ENCODE measurements at places on chromosomes 7 and 10.

- DNase-seq: no peak
These were observed 117.7 kb downstream of the ARID5B start for GRCh38 chr10:62019013-62019684.

DNA sequence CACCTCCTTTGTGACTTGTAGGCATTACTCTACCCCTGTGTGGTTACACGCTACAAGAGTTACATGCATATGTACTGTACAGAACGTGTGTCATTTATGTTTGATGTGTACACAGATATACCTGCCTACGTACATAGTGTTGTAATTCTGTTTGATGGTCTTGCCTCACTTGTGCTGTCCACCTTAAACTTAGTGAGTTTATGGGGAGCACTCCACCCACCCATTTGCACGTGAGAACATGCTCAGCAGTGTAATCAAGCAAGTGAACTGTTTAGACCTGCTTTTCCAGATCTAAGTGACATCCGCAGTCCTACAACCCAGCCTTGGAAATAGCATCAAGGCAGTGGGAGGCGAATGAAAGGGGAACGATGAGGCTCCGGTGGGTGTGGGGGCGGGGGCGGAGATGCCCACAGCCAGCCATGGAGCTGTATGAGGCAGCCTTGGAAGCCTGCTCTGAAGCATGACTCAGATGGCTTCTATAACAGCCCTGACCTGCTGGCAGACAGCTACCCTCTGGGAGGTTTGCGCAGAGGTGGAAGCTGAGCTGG, 52.1 kb downstream of the SUFU start:
- DNase-seq: no peak

GRCh38 chr7:1224086-1224716, 8.5 kb upstream of the UNCX start:
- no peak for DNase-seq

- peak; percentile 96 for DNase-seq
These were observed at the start of gene POLR1F for GRCh38 chr7:19708397-19709248. TSS of gene POLR1F (minus strand) at chr7:19709037. CDS start at chr7:19709016, 21 bp downstream.

- peak; percentile 35 for DNase-seq
These were observed 5.2 kb downstream of the PHYHIPL start for GRCh38 chr10:59181668-59182067.

DNA sequence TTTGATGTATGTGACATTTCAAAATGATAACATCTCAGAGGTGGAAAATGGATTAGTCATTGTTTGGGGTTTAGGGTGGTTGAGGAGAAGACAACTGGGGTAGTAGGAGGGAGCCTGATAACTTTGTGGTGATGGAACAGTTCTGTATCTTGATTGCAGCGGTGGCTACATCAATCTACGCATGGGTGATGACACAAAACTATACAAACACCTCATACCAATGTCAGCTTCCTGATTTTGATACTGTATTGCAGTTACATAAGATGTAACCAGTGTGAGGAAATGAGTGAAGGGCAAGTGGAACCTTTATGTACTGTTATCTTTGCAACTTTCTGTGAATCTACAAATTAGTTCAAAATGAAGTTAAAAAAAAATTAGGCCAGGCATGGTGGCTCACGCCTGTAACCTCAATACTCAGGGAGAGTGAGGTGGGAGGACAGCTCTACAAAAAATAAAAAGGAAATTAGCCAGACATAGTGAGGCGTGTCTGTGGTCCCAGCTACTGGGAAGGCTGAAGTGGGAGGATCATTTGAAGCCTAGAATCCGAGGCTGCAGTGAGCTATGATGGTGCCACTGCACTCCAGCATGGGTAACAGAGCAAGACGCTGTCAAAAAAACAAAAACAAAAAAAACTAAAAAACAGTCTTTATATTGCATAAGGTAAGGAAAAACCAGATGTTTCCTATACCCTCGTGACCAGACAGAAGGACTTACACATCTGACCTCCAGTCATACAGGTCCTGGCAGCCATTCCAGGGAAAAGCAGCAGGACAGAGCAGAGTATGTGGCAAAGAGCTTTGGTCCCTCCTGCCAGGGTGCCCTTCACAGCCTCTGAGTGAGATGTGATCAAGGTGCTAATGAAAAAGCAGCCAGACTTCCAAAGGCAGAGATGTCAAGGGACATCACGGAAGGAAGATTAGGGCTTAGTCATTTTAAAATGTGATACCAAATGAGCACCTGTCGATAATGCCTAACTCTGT, 50.8 kb downstream of the CYTH3 start:
- DNase-seq: no peak

DNA sequence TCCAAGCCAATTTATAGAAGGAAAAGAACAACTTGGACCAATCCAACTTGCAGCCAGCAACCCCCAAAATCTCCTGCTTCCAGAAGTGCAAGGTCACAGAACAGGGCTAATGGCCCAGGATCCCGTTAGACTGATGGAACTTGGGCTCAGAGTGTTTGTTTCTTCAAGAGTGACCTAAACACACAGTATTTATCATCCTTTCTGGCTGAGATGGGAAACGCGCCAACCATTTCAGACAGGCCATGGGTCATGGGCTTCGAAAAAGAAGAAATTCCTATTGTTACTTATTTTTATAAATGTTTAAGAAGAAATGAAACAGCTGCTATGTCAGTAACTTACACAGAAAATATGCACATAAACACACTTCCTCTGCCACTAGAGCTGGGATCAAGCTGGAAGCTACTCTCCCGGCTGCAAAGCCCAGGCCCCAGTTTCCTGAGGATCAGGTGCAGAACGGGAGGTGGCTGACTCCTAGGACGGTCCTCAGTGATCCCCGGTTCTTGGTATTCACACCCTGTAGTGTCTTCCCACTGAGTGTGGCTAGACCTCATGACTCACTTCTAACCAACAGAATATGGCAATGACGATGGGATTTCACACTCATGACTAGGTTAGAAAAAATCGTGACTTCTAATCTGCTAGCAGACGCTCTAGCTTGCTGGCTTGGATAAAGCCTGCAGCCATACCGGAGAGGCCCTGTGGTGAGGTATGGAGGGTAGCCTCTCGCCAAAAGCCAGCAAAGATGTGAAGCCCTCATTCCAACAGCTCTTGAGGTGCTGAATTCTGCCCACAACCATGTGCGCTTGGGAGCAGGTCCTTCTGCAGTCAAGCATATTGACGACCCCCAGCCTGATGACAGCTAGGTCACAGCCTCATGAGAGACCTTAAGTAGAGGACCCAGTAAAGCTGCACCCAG, 60.2 kb downstream of the CHST15 start:
- peak; percentile 62 for DNase-seq

GRCh38 chr7:40008223-40008815, 58.3 kb downstream of the CDK13 start:
- no peak for DNase-seq

GRCh38 chr7:2517026-2517425, 2.5 kb upstream of the LFNG start:
- DNase-seq: no peak

- no peak for DNase-seq
These were observed 18.7 kb upstream of the PTF1A start for GRCh38 chr10:23173214-23174073.

DNA sequence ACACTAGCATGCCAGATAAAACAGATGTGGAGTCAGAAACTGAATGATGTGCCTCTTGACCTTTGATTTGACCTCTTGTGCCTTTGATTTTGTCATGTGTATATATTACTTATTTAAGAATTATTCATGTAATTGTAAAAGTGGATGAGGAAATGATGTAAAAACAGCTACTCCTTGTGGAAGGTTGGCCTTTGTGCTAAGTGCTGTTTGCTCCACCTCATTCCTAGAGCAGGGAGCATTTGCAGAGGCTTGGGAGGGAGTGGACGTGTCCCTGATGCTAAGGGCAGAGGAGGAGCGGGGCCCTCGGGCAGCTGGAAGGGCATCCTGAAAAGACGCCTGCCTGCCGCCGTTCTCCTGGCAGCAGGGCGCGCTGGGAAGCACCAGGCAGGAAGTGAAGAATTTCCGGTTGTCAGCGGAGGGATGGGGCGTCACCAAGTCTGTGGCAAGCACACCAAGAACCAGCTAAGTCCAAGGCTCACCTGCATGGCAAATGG, 197.6 kb upstream of the ZNF32 start:
- DNase-seq: no peak

DNA sequence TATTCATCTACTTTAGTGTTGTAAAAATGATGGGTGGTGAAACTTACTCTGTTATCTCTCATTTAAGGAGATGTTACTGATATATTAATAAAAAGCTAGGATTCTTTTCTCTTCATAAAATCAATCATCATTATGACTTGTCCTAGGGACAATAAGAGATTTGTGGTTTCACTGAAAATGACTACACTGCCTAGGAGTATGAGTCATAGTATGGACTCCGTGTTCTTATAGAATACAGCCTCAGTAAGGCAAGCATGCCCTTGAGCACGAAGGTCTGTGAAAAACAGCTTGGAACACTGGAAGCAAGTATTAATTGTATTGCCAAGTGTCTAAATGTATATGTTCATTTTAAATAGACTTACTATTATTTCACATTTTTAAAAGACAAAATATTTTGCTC, 749.2 kb upstream of the PCDH15 start:
- DNase-seq: no peak

DNA sequence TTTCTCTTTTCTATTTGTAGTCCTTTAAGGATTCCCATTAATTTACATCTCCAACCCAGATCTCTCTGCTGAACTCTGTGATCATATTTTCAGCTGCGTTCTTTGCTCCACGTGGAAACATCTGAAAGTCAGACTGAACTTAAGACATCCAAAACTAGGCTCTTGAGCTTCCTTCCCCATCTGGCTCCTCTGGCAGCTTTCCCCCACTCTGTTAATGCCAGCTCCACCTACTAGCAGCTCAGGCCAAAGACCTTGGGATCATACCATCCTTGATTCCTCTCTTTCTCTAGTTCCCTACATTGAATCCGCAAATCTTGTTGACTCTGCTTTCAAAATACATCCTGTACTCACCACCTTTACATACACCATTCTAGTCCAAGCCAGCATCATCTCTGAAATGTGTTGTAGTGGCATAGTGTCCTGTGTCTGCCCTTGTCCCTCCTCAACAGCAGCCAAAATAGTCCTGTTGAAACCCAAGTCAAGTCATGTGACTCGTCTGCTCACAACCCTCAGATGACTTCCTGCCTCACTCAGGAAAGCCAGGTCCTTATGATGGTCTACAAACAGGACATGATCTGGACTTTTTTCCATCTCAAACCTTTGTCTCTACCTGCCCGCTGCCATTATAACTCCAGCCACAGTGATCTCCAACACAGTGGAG, 7.0 kb downstream of the REEP3 start:
- DNase-seq: no peak

GRCh38 chr7:90155206-90155605, 937 bp downstream of the STEAP1 start:
- no peak for DNase-seq

DNA sequence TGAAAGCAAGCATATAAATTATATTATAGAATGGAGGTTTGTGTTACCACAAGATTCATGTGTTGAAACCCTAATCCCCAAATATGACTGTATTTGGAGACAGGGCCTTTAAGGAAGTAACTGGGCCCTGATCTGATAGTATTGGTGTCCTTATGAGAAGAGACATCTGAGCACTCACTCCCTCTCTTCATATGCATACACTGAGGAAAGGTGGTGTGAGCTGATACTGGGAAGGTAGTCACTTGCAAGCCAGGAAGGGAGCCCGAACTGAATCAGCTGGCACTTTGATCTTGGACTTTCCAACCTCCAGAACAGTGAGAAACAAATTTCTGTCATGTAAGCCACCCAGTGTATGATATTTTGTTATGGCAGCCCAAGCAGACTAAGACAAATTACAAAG, 66.9 kb upstream of the RHOBTB1 start:
- DNase-seq: no peak

DNA sequence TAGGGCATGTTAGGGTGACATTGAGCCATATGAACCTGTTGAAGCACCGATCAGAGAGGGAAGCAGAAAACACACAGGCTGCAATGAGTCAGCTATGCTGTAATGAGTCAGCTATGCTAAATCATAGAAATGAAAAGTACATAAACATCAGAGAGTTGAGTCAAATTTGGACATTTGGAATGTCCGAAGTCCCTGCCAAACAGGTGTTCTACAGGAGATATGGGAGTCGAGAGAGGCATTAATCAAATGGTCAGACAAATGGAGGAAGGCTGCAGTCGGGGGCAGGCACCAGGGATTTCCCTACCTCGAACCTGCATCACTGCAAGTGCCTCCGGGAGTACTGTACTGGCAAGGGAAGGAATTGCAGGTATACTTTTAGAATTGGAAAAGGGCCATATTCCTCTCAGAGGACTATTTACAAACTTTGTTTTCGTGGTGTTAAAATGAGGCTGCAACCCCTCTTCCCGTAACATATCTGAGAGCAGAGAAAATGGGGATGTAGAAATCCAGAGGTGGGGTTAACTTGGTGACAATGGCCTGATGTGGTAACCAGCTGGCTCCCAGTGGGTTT, 8.8 kb upstream of the ZC3HAV1 start:
- no peak for DNase-seq

- DNase-seq: no peak
These were observed 12.2 kb downstream of the PLAC9 start for GRCh38 chr10:80144696-80145131.

- DNase-seq: no peak
These were observed 233.7 kb upstream of the PTN start for GRCh38 chr7:137577184-137577583.

DNA sequence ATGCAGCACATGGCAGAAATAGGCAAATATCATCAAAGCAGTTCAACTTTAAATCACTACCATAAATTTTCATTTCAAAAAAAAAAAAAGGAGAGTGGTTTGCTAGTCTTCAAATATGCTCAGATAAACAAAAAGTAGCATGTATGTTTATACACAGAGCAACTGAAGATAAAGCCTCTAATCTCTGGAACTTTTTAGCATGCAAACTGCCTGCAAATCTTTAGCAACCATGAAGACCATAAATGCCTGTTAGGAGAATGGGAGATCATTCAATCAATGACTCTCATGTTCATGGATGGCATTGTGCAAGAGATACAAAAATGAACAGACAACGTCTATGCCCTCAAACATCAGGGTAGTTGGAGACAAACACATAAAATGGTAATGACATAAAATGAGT, 57.3 kb downstream of the ORC5 start:
- no peak for DNase-seq

GRCh38 chr7:130401578-130401977, 21.3 kb downstream of the CPA1 start:
- no peak for DNase-seq

DNA sequence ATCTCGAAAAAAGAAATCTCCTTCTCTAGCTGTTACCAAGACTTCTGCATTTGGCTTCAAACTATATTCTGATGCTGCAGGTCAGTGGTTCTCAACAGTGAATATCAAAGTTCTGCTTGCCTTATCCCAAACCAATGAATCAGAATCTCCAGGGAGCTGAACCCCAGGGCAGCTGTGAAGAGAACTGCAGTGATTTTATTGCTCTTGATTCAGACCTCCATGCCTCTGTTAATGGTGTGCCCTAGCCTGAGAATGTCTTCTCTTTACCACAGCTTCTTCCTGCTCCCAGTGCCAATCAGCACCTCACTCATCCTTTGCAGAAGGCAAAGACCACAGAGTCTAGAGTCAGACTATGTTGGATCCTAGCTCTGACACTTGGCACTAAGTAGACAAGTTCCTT, 46.2 kb upstream of the MRLN start:
- no peak for DNase-seq

- no peak for DNase-seq
These were observed 8.7 kb upstream of the BHLHA15 start for GRCh38 chr7:98202367-98203195.
